ENCODE measurements at places on chromosomes 3 and 15. TPM values are rescaled to one million over a fixed set of nuclear protein-coding genes. Genes with fewer than 3 reads are reported as not detected.

The PLIN1 gene
- polyA plus RNA-seq = 0.07 TPM

The MAP6D1 gene
- polyA plus RNA-seq = 5.2 TPM

The ZBTB47 gene
- 17.3 TPM for polyA plus RNA-seq

The CERS3 gene
- not detected for polyA plus RNA-seq

The CHRNA7 gene
- polyA plus RNA-seq = 0.10 TPM

- H3K27ac ChIP-seq = no peak overlapping the region
- H3K4me3 ChIP-seq = no peak overlapping the region
- no peaks in the 10 kb centered on the region for H3K4me1 ChIP-seq
- H3K27me3 ChIP-seq = no peaks in the 10 kb centered on the region
- DNase-seq = no peak
These were observed 592.1 kb downstream of the SI start for GRCh38 chr3:164486150-164486549.

- H3K4me1 ChIP-seq = peaks cover 3% of the 10 kb centered on the region
- no peaks in the 10 kb centered on the region for H3K36me3 ChIP-seq
- H3K27ac ChIP-seq = no peak overlapping the region
- DNase-seq = no peak
- H3K4me3 ChIP-seq = no peak overlapping the region
These were observed 28.5 kb downstream of the PLCL2 start for GRCh38 chr3:16913264-16913580.

DNA sequence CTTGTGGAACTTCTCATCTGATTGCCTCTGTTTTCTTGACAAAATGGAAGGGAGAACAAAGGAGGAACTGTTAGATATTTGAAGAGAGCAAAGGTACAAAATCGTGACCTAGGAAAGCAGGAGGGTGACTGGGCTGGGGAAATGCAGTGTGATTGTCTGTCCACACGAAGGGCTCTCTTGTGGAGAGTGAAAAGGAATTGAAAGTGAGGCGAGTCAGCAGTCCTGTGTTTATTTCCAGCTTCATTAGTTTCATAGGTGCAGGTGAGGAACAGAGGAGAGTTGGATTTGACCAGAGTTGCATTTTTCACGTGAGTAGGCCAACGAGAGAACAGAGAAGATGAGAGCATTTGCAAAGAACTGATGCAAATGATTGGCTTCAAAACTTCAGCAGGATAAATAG is 336.4 kb upstream of the SATB1 start:
- H3K36me3 ChIP-seq = no peaks in the 10 kb centered on the region
- H3K4me3 ChIP-seq = no peak overlapping the region
- H3K4me1 ChIP-seq = no peaks in the 10 kb centered on the region
- no peak overlapping the region for H3K27ac ChIP-seq
- no peaks in the 10 kb centered on the region for H3K27me3 ChIP-seq

DNA sequence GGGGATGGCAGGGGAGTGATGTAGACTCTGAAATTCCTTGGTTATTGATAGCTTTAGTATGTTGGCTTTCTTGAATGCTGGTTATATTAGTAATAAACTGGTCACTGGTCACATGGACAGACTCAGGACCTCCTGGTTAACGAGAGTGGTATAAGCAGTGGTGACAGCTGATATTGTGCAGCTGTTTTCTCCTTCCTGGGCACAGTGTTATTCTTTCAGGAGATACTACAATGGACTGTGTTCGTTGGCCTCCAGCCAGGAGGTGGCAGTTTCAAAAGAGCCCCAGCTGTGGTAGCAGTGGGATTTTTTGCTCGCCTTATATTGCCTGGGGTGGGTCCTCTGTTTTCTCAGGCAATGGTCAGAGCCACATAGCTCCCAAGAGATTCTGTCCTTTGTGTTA is 181.6 kb upstream of the RBMS3 start:
- H3K4me3 ChIP-seq = no peak overlapping the region
- H3K27ac ChIP-seq = no peak overlapping the region
- no peaks in the 10 kb centered on the region for H3K36me3 ChIP-seq
- DNase-seq = peak; percentile 10

GRCh38 chr3:157493627-157494550 is 9.3 kb downstream of the VEPH1 start:
- H3K4me1 ChIP-seq = peaks cover 13% of the 10 kb centered on the region
- H3K36me3 ChIP-seq = no peaks in the 10 kb centered on the region
- H3K4me3 ChIP-seq = no peak overlapping the region
- peak; percentile 71 for DNase-seq
- H3K27ac ChIP-seq = no peak overlapping the region

DNA sequence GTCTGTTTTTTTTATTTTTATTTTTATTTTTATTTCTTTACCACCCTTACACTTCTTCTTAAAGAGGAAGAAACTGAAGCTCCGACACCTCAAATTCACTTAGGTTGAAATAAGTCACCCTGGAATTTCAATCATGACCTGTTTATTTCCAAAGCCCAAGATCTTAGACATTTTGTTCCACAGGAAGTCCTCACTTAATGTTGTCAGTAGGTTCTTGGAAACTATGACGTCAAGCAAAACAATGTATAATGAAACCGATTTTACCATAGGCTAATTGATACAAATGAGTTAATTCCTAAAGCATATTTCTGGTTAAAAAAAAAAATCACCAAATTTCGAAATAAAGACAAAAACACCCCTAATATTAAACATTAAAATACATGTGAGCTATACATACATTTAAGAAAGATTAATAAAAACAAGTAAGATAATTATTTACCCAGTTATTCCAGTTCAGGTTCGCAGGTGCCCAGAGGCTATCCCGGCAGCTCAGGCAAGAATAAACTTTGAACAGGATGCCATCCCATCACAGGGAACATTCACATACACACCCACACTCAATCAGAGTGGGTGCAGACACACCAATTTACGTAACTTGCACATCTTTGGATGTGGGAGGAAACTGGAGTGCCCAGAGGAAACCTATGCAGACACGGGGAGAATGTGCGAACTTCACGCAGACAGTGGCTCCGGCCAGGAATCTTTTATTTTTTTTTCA is 391.0 kb downstream of the RAP2B start:
- H3K27ac ChIP-seq = no peak overlapping the region
- DNase-seq = no peak
- no peaks in the 10 kb centered on the region for H3K4me1 ChIP-seq
- no peak overlapping the region for H3K4me3 ChIP-seq
- no peaks in the 10 kb centered on the region for H3K36me3 ChIP-seq

DNA sequence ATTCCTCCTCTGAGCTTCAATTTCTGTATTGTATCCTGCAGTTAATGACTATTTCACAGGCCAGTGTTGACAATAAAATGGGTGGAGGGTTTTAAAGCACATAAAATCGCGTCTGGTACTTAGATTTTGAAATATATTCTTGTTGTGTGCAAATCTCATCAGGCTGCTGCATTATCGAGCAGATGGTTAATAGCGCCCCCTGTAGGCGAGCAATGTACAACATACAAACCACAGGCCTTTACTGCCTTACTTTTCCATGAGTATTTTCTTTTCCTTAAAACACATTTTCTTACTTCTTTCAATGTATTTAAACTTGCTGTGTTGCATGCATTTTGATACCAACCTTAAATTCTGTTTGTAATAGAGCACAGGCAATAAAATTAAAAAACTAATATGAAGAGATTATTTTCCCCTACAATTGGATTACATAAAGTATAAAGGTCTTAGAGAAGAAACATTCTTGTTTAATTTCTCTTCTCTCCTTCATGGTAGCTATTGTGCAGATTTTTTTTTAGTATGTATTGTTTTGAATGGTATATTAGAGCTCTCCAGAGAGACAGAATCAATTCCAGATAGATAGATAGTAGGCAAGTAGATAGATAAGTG is 608.4 kb downstream of the CADM2 start:
- H3K4me3 ChIP-seq = no peak overlapping the region
- no peaks in the 10 kb centered on the region for H3K36me3 ChIP-seq
- H3K4me1 ChIP-seq = no peaks in the 10 kb centered on the region

GRCh38 chr3:148221303-148221702 is 476.4 kb upstream of the AGTR1 start:
- no peak overlapping the region for H3K4me3 ChIP-seq
- H3K4me1 ChIP-seq = no peaks in the 10 kb centered on the region
- no peak for DNase-seq
- H3K27me3 ChIP-seq = no peaks in the 10 kb centered on the region
- no peak overlapping the region for H3K27ac ChIP-seq
- no peaks in the 10 kb centered on the region for H3K36me3 ChIP-seq

DNA sequence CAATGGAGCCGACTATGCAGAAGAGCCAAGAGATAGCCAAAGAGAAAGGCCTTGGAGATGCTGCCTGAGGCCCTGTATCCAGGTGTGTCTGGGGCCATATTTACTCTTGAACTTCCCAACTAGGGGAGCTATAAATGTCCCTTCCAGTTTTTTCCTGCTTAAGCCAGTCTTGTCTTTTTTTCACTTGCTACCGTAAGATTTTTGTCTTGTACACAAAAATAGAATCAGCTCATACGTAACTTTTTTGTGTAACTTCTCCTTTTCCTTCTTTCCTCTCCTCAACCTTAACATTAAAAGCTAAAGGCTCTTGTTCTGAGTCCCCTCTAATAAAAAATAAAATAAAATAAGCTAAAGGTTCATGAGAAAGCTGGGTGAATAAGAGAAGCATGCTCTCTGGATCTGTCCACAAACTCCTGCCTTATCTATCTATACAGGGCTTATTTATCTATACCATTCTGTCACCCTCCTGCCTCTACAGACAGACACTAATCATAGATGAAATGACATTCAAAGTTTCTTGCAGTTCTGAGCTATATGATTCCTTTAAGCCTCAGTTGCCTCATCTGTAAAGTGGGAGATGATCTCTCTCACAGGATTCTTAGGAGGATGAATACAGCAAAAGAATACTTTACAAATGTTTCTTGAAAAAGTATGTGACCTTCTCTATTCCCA is 4.6 kb downstream of the SUMF1 start:
- H3K36me3 ChIP-seq = no peaks in the 10 kb centered on the region
- H3K27ac ChIP-seq = no peak overlapping the region
- H3K4me3 ChIP-seq = no peak overlapping the region
- no peaks in the 10 kb centered on the region for H3K27me3 ChIP-seq
- no peak for DNase-seq

DNA sequence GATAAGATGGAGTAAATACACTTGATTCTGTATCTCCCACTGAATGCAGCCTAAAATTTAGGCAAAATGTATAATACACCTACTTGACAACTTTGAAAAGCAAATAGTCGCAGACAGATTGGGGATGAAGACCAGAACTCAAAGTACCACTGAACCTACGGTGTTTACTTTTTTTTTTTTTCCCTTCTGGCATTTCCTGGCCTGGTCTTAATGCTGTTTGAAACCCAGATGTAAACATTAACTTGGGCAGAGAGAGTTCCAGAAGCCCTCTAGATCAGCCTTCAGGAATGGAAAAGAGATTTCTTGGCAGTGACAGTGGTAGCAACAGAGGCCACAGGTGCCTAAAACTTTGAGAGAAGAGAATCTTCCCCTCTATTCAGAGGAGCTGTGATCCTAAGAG is 27.8 kb downstream of the ALPK3 start:
- DNase-seq = no peak
- no peaks in the 10 kb centered on the region for H3K36me3 ChIP-seq
- peaks cover 2% of the 10 kb centered on the region for H3K27me3 ChIP-seq
- H3K4me1 ChIP-seq = peaks cover 1% of the 10 kb centered on the region

DNA sequence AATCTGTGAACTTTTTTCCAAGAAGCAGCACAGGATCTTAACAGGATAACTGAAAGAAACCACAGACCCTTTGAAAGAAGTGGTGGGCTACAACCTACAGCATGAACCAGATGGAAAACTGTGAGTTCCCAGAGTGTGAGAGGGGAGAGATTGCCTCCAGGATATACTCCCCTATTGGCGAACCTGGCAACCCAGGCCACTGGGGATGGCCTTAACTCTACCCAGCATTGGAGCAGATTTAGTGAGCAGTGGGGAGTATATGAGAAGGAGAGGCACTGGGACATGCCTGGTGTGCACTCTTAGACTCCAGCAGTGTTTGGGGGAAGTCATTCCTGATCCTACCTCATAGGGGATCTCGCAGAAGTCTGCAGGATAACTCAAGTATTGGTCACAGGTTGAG is 201.0 kb upstream of the TP63 start:
- no peaks in the 10 kb centered on the region for H3K36me3 ChIP-seq
- no peak overlapping the region for H3K27ac ChIP-seq
- H3K4me1 ChIP-seq = no peaks in the 10 kb centered on the region
- H3K4me3 ChIP-seq = no peak overlapping the region
- no peak for DNase-seq

DNA sequence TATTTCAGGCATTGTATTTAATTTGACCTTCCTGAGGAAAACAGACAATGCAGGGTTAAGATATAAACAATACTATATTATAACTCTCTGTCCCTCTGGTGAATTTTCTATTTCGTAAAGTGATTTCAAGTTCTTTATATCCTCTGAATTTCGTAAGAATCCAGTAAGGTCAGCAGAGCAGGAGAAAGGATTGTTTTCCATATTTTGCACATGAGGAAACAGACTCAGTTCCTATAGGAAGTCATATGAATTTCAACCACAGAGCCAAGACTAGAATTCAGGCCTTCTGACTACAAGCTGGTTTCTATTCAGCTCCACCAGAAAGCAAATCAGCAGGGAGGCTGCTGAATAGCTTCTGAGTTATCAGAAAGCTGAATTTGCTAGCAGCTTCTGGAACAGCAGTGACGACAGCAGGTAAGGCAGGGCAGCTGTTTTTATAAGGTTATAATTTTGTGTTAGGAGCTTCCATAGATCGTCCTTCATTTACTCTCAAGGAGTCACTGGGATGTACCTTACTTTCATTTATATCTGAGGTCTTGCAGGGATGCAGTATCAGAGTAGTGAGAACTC is 11.1 kb upstream of the PLAAT1 start:
- H3K4me1 ChIP-seq = no peaks in the 10 kb centered on the region
- H3K27me3 ChIP-seq = no peaks in the 10 kb centered on the region
- H3K27ac ChIP-seq = no peak overlapping the region
- no peak for DNase-seq
- no peaks in the 10 kb centered on the region for H3K36me3 ChIP-seq
- no peak overlapping the region for H3K4me3 ChIP-seq

- no peak overlapping the region for H3K27ac ChIP-seq
- no peaks in the 10 kb centered on the region for H3K4me1 ChIP-seq
- H3K4me3 ChIP-seq = no peak overlapping the region
- no peaks in the 10 kb centered on the region for H3K36me3 ChIP-seq
- DNase-seq = peak; percentile 30
- no peaks in the 10 kb centered on the region for H3K27me3 ChIP-seq
These were observed 124.7 kb upstream of the NANOGP8 start for GRCh38 chr15:35209838-35210237.

DNA sequence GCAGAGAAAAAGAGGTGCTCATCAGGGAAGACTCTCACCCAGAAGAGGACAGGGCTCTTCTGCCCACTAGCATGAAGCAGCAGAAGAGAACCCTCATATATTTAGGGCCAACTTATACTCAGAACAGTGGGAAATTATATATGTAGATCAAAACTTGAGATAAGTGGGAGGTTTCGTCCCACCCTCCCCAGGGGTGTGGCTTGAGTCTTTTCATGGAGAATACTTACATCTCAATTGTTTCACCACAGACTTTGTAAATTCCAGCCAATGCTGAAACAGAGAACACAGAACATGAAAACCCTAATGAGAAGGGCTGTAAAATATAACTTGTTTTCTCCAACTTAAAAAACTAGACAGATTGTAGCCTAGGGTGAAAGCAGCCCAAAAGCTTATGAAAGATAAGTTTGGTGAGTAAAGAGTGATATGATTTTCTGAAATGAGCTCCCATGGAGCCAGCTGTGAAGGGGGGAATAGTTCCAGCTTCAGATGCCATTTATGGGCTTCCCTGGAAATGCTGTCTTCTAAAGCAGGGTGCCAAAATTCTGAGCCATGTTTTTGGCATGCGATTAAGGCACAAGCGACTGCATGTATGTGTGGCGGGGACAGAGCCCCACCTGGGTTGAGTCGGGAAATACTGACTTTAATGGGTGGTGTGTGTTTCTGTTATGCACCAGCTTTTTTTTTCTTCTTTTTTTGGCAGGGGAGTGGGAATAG is 92.9 kb downstream of the WDR76 start:
- H3K4me3 ChIP-seq = no peak overlapping the region
- H3K27ac ChIP-seq = no peak overlapping the region
- H3K4me1 ChIP-seq = peaks cover 19% of the 10 kb centered on the region
- no peaks in the 10 kb centered on the region for H3K36me3 ChIP-seq

All from IMR-90 (cell line).